ENCODE measurements at places on chromosomes 11 and 22. TPM values are rescaled to one million over a fixed set of nuclear protein-coding genes. Genes with fewer than 3 reads are reported as not detected.

The PHLDB1 gene
- 119 TPM for total RNA-seq

The RIMBP3B gene
- total RNA-seq = not detected

The OR51S1 gene
- not detected for total RNA-seq

The NOX4 gene
- 9.8 TPM for total RNA-seq

The POGLUT3 gene
- total RNA-seq = 24.8 TPM

The MARK2 gene
- total RNA-seq = 35.6 TPM

The RFPL2 gene
- not detected for total RNA-seq

- no peak for DNase-seq
Observed at GRCh38 chr11:1756791-1757771, 6.6 kb downstream of the CTSD start.

GRCh38 chr11:63986932-63987513, 785 bp downstream of the OTUB1 start:
- peak; percentile 84 for DNase-seq

DNA sequence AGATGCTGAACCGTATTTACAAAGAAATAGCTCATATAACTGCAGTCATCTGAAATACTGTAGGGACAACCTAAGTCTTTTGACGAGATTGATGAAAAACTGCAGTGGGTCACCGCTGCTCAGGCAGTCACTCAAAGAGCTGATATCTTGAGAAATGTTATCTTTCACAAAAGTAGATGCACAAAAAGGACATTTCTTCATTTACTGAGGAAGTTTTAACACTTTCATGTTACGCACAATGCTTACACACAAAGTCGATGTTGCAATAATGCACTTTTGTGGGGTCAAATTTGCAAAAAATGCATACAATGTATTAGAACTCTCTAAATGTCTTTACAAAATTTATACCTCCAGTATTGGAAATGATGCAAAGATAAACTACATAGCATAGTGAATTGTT, 16.2 kb upstream of the OR10V1 start:
- no peak for DNase-seq

DNA sequence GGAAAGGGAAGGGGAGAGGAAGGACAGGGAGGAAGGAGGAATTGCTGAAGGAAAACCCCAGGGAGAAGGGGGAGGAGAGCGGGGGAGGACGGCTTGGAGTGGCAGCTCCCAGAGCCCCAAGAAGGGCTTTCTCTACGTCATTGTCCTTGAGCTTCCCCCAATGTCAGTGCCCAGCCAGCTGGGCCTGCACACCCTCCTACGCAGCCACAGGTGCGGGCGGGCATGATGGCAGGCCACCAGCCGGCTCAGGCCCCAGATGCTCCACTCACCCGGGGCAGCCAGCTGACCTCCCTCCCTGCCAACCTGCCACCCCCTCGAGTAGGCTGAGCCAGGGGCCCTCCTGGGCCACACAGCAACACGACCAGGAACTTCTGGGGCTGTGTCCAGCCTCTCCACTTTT, 11.2 kb downstream of the SYT7 start:
- no peak for DNase-seq

DNA sequence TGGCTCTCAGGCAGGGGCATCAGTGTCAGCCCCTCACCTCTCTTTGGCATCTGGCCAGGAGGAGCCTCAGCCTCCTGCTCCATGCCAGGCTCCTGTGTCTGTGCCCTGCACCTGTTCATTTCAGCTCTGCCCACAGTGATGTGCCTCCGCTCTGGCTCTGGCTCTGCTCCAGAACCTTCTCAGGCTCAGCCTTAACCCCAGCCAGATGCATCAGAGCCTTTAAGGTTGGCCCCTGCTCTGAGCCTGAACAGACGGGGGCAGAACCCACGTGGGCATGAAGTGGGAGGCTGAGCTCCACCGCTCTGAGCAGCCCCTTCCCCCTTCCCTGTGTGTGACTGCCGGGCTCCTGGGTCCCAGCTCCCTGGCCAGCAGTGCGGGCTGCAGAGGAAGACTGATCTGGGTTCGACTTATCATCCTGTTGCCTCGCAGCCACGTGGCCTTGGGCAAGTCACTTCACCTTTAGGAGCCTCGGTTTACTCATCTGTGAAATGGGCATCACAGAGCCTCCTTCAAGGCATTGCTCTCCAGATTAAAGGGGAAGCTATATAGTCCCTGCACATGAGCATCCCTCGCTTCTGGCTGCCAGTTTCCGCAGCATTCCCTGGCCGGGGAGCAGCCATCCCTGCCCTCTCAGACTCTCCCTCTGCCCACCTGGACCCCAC, 44.7 kb upstream of the RTL6 start:
- no peak for DNase-seq

- no peak for DNase-seq
Observed at GRCh38 chr22:28051787-28052356, 132.8 kb upstream of the PITPNB start.

DNA sequence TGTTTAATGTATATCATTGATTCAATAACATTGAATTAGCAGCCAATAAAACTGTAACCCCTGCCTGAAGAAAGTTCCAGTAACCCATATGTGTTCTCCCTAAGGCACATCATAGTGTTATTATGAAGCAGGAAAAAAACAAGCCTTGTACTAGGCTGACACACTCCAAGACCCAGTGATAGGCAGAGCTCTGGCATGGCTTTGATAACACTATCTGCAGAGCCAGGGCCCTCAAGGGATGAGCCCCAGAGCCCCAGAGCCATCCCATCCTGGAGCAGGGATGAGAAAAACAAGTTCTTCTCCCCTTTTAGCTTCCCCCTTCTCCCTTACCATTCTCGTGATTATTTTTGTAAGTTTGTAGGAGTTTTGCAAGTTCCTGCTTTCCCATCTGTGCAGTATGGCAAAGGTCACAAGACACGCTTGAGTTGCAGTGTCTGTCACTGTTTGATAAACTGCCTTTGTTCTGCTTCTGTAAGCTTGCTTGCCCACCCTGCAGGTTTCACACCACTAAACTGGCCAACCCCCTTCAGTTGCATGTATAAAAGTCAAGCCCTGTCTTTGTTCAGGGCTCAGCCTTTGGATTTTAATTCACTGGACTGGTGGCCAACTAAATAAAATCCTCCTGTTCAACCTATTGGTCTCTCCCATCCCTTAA, 22.3 kb upstream of the GUCY1A2 start:
- no peak for DNase-seq

- DNase-seq = no peak
Observed at GRCh38 chr11:3995949-3996554, 98.5 kb upstream of the RRM1 start.

- no peak for DNase-seq
Observed at GRCh38 chr22:29946220-29946619, 63.2 kb downstream of the MTMR3 start.

GRCh38 chr11:73384872-73385689, 8.9 kb downstream of the RELT start:
- DNase-seq = no peak

DNA sequence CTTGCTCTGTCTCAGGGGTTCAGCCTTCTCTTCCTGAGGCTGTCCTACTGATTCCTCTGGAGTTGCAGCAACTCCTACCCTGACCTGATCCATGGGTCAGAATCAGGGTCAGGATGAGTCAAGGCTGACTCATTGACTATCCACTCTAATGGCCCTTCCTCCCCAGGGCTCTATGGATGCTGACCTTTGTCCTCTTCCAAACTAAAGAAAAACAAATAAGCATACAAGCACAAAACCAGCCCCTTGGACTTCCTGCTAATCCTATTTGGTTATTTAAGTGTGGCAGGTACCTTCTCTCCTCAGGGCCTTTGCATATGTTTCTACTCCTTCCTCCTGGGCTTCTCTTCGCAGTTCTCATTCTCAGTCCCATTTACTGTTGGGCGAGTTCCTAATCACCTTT, 204.5 kb upstream of the NAV2 start:
- no peak for DNase-seq

DNA sequence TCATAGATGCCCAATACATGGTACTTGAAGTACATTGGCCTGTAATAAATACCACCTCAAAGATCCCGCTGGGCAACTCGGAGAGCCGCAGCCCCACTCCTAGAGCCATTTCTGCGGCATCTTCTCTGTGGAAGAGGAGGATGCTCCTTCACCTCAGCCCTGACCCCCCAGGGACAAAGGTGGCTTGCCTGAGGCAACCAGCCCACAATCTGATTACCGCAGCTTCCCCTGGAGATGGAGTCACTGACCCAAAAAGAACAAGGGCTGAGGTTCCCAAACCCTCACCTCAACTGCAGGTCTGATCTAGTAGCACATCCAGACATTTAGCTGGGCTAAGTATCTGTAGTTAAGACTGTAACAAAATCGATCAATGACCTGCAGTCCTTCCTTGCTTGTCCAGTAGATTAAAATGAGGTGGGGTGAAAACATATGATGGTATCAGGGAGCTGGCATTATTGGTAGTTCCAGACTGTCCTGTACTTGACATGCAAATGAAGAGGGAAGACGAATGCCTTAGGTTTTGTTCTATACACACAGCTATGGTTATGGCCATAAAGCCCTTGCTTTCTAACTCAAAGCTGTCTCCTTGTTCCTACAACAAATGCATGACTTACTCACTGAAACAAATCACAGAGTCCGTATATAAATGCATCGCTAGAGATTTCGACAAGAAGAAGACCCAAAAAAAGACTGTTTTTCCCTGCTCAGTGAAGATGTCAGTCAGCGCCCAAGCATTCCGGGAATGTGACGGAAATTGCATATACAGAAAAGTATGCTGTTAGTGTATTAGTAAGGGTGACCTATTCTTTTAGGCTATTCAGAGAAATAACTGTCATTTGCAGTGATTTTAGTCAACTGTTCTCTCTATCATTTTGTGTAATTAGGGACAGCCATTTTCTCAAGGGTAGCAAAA, 33.7 kb downstream of the C11orf71 start:
- no peak for DNase-seq

GRCh38 chr11:114165326-114166230, 106.1 kb downstream of the ZBTB16 start:
- no peak for DNase-seq

- DNase-seq = no peak
Observed at GRCh38 chr11:98545544-98546175, 475.1 kb upstream of the CNTN5 start.

- no peak for DNase-seq
Observed at GRCh38 chr11:9815486-9816136, 151.7 kb downstream of the SWAP70 start.

DNA sequence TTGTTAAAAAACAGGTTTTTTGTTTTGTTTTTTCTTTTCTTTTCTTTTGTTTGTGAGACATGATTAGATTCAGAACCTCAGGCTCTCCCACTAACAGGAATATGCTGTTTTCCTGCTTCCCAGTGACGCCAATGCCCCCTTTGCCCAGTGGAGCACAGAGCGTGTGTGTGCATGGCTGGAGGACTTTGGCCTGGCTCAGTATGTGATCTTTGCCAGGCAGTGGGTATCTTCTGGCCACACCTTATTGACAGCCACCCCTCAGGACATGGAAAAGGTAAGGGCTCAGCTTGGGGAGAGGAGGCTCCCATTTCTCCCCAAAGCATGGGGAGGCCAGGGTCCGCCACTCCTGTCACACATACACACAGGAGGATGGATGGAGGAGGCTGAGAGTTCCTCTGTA, 25.0 kb downstream of the CYB5R2 start:
- DNase-seq = no peak

- no peak for DNase-seq
Observed at GRCh38 chr11:72732329-72732728, 19.9 kb downstream of the ARAP1 start.

DNA sequence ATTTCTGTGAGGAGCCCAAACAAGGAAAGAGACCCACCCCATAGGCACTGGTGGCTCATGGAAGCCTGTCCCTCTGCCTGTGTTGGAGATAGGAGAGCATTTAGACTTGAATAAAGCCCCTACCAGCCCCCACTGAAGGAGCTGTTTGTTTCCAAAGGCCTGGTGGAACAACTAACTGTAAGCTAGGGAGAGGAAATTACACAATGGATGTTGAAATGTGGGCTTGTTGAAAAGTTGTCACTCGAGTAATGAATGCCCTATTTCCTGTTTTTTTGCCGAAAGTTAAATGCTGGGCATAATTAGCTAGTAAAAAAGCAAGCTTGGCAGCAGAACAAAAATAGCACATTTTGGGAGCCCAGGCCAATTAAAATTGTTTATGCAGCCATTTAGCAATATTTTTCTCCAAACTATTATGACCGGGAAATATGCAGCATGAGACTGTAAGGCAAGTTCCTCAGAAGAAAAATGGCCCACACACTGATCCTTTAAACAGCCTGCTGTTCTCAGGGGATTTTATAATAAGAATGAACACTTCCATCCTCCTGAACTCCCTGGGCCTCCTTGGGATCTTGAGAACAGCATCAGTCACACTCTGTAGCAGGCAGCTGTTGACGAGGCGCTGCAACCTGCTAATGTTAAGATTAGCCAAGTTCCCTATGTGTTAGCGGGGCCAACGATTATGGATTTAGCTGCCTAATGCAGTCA, 38.6 kb upstream of the LMO2 start:
- no peak for DNase-seq

Data from vagina (tissue), 2 donors.